ENCODE measurements at places on chromosomes 7 and 10.

GRCh38 chr7:151853896-151854719 is 22.8 kb downstream of the PRKAG2 start:
- no peak for DNase-seq

DNA sequence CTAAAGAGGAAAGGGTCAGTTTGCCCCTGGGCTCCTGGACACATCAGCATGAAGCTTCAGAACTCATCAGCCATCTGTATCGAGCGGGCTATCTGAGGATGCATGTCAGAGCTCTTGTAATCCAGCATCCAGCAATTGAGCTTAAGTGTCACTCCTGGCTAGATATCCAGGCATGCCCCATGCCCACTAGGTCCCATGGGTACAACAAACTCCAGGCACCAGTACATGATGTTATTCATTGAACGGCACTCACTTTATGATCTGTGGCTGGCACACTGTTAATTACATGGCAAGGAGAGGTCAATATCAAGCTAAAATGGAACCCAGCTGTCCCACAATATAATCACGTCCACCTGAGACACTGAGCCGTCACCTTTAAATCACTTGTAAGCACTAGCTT is 274.2 kb downstream of the ELMO1 start:
- DNase-seq = no peak

GRCh38 chr7:132161976-132162375 is 414.3 kb downstream of the PLXNA4 start:
- no peak for DNase-seq

GRCh38 chr10:22314852-22315251 is 1.3 kb upstream of the COMMD3 start:
- no peak for DNase-seq

DNA sequence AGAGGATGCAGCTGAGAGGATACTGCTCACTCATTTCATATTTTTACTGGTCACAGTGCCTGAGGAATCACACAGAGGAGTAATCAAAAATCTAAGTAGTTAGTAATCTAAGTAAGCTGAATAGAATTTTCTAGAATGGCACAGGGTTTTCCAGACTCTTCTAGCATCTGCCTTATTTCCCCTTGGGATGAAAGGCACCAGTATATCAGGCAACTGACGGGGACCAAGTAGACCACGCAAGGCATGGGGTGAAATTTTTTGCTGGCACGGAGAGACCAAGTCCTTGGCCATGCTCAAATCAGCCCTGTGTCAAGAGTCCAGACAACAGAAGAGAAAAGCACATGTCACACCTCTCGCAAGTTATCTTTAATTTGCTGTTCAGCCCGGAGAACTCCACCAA is 14.2 kb downstream of the NCOA4 start:
- DNase-seq = no peak

DNA sequence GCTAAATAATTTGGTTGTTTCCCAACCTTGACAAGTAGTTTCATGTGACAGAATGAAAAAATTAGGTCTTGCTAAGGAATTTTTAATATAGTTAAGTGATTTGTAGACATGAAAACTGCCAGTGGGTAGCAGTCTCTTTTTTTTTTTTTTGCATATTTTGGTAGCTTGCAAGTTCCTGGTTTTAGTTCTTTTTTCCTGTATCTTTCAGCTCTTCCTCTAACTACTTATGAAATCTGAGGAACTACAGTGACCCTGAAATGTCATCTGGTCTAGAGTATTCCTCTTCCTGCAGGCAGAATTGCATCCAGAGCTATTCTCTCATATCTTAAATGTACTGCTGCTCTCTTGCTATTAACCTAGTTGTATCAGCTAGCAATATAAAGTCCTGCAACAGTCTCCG is 160.4 kb downstream of the HDAC9 start:
- no peak for DNase-seq

DNA sequence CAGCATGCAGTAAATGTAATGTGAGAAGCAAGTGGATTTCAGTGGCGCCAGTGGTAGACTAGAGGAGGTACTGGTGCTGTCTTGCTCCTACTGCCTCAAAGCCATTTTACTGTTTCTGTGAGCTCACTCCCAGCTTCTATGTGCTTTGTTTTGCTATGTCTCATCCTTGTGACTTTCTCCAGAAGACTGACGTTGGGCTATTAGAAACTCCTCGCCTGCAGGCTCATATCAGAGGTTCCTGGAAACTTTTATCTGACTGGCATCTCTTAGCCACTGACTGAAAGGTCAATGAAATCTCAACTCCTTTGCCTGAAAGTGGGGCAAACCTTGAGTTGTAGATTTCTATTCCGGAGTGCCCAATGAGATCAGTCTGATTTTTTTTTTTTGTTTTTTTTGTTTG is 66.4 kb upstream of the SORCS1 start:
- DNase-seq = no peak

DNA sequence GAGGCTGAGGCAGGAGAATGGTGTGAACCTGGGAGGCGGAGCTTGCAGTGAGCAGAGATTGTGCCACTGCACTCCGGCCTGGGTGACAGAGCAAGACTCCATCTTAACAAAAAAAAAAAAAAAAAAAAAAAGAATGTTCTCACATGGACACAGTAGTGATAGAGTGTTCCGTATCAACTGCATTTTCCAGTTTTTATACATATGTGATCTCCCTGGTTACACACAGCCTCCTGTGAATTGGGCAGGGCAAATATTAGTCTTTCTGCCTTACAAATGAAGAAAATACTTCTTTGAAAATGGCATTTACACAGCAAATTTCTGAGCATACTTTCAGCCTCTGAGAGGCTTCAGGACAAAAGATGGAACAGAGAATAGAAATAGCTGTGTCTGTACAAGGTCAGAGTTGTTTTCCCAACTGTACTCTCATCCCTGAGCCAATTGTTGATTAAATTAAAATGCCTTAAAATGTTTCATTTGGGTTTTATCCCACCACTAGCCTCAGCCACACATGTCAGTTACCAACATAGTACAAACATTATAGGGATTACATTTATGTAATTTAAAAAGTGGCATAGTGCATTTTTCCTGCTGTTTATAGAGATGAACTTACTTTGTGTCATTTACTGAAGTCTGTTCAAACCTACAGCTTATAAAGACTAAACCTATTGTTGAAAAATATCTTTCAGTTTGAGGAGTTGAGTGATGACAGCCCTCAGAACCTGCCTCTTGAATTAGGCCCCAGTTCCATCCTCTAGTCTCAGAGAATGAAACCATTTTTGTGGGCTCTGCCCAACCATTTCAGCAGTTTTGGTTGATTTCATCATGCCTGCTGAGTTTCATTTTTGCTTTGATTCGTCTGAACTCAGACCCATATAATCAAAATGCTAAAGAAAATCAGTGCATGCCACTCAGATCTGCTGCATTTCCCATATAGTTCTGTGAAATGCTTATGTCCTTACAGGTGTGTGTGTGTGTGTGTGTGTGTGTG is 609.4 kb upstream of the C7orf33 start:
- no peak for DNase-seq

GRCh38 chr7:99465421-99465768 is 572 bp downstream of the ATP5MF start:
- DNase-seq = no peak

DNA sequence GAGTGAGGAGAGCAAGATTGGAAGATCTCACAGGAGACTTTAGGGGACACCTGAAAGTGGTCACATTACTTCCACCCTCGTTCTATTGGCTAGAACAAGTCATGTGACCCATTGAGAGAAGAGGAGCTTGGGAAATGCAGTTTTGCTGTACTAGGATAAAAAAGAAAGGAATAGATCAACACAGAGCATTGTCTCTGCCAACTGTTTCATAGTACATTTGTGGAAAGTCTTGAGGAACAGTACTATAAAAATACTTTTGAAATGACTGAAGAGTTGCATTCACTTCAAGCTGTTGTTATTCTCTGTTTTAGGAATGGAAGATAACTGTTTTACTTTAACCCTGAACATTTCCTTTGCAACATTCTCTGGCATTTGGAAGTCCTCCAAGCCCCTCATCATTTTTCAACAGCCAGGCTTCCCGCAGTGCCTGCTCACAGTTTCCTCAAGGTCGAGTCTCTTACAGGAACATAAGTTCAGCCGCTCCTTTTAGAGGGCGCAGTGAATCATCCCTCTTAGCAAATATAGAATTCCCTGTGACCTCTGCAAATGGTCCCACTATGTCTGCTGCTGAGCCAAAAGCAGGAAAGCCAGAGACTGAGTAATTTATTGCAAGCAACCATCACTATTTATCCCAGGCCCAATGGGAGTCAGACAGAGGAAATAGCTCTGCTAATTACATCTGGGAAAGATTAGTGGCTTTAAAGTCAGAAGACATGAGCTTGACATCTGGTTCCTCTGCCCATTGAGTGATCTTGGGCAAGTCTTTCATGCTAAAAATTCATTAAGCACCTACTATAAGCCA is 40.7 kb downstream of the MRPL32 start:
- DNase-seq = peak; percentile 55
